ENCODE measurements at places on chromosomes 2 and 18.

DNA sequence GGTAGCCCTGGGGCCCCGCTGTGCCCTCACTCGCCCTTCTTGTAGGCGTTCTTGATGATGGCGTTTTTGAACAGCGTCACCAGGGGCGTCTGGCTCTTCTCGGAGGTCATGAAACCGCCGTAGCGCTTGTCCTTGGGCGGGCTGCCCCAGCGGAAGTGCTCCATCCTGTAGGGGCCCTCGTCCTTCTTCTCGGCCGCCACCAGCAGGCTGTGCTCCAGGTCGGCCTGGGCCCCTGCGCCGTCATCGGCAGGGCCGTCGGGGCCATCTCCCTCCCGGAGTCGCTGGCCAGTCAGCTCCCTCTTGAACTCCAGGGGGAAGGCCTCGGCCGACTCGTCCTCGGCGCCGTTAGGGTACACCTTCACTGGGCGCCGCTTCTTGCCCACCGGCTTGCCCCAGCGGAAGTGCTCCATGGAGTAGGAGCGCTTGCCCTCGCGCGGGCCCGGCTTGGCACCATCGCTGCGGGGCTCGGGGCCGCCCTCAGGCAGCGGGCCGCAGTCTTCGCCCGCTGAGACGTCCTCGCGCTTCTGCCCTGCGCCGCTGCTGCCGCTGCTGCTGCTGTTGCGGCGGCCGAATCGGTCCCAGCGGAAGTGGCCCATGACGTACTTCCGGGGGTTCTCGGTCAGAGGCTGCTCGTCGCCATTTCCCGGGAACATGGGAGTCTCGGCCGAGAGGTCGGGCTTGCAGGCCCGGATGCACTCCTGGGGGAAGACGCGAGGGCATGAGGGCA is 7.2 kb downstream of the POMC start:
- DNase-seq: peak; percentile 73
- H3K4me1 ChIP-seq: peaks cover 48% of the 10 kb centered on the region
- peak overlapping the region; percentile 86 for H3K27ac ChIP-seq

DNA sequence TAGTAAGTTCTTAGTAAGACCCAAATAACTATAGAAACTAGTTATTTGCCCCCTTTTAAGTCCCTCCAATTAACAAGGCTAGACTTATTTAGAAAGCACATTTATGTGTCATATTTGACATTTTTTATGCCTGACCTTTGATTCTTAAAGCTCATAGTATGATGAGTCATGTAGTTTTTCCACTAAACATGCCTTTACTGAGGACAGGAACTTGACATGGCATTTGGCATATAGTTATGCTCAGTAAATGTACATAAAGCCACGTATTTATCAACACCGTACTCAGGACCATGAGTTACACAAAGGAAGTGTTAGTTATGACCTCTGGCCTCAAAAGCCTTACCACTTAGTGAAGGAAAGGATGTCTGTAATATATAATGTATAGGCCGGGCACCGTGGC is 78.9 kb downstream of the GNAL start:
- peaks cover 19% of the 10 kb centered on the region for H3K27me3 ChIP-seq
- H3K36me3 ChIP-seq: no peaks in the 10 kb centered on the region
- H3K4me1 ChIP-seq: peaks cover 3% of the 10 kb centered on the region
- H3K4me3 ChIP-seq: no peak overlapping the region
- H3K27ac ChIP-seq: no peak overlapping the region

- H3K27me3 ChIP-seq: no peaks in the 10 kb centered on the region
- H3K36me3 ChIP-seq: peaks cover 60% of the 10 kb centered on the region
- H3K4me1 ChIP-seq: peaks cover 8% of the 10 kb centered on the region
- no peak overlapping the region for H3K4me3 ChIP-seq
Measured at GRCh38 chr18:74524097-74524496, 10.2 kb upstream of the CNDP1 start.

DNA sequence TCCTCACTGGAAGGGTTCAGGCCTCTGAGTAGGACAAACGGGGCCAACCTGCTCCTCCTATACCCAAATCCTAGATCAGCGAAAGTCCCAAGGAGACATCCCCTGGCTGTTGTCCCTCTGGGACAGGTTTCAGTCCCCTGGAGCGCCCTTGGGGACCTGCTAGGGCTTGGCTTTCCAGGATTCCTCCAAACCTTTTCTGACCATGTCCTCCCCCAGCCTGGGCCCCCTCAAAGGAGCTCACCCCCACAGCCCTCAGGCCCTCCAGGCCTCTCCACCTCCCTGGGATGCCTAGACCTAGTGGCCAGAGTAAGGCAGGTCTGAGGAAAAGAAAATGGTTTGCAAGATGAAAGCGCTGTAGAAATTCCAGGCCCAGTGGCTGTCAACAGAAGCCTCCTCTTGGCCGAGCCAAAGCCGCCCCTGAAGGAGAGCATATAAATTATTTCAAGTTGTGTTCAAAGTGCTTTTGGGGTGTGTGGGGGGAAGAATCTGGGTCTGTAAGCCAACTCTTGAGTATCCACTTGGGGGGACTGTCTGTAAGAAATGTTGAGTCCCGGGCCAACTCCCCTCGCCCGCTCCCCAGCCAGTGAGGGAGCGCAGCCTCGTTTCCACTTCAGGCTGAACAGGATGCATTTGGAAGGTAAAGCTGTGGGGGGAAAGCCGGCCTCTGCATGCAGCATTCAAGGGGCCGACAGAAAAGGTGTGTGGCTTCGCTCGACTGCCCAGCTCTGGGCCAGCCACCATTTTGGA is 158.6 kb downstream of the DYSF start:
- DNase-seq: no peak
- H3K27me3 ChIP-seq: peaks cover 12% of the 10 kb centered on the region
- no peak overlapping the region for H3K27ac ChIP-seq
- no peaks in the 10 kb centered on the region for H3K36me3 ChIP-seq
- H3K4me3 ChIP-seq: no peak overlapping the region

DNA sequence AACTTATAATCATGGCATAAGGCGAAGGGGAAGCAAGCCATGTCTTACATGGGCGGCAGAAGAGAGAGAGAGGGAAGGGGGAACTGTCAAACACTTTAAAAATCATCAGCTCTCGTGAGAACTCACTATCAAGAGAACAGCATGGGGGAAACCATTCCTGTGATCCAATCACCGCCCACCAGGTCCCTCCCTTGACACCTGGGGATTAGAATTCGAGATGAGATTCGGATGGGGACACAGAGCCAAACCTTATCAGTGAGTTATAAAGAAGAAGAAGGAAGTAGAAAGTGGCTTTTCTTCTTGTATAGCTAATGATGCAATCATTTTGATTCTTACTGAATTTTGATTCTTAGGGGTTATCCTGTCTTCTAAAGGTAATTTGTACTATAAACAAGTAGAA is 51.4 kb downstream of the SMCHD1 start:
- DNase-seq: no peak
- H3K36me3 ChIP-seq: peaks cover 44% of the 10 kb centered on the region
- peaks cover 9% of the 10 kb centered on the region for H3K4me1 ChIP-seq

GRCh38 chr2:142863485-142863961 is 13.9 kb upstream of the KYNU start:
- H3K27me3 ChIP-seq: no peaks in the 10 kb centered on the region
- peak overlapping the region; percentile 26 for H3K27ac ChIP-seq
- H3K4me3 ChIP-seq: no peak overlapping the region
- H3K36me3 ChIP-seq: peaks cover 1% of the 10 kb centered on the region
- peaks cover 34% of the 10 kb centered on the region for H3K4me1 ChIP-seq

DNA sequence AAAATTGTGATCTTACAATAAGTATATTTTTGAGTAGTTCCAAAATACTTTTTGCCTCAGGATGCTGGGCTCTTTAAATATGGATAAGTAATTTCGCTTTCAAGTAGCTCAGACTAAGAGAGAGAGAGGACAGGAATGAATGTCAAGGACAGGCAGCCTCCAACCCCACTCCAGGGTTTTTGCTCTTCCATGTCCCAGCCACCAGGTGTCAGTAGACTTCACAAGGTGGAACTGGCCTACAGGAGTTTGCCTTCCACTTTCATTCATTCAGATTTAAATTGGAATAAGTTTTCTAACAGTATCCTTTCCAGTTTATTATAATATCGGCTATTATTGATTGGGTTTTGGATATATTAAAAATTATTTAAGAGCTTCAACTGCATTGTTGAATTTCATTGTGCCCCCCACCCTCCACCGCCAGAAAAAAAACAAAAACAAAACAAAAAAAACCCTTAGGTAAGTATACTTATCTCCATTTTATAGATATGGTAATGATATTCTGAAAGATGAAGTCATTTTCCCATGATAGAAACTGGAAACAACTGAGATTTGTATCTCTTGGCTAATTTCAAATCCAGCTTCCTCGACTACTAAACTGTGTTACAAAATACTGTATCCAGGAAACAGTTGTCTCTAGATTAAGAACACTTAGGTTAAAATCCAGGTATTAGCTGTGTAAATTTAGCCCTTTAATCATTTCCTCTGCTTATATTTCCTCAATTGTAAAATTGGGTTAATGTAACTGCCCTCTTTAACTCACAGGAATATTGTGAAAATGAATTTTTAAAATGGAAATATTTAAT is 793.1 kb downstream of the ERBB4 start:
- no peak overlapping the region for H3K27ac ChIP-seq
- peak; percentile 23 for DNase-seq
- no peaks in the 10 kb centered on the region for H3K4me1 ChIP-seq
- no peaks in the 10 kb centered on the region for H3K27me3 ChIP-seq
- H3K4me3 ChIP-seq: no peak overlapping the region

DNA sequence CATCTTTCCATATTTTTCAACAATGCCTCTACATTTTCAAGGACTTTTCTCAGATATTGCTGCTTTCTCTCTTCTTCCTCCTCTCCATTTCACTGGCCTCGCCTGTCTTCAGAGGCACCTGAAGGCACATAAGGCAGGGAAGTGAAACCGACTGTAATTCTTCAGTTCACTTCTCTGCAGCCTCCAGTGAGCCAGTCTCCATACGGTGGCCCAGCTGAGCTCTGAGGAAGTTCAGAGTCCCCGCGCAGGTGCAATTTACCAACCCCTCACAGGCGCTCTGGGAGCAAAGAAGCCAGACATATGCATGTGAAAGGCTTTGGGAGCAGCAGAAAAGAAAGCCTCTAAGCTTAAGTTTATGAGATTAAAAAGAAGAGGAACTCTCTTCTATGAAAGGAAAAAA is 12.4 kb downstream of the KLHL14 start:
- H3K36me3 ChIP-seq: peaks cover 26% of the 10 kb centered on the region
- H3K27ac ChIP-seq: peak overlapping the region; percentile 59
- no peaks in the 10 kb centered on the region for H3K27me3 ChIP-seq
- DNase-seq: peak; percentile 71

- H3K27ac ChIP-seq: no peak overlapping the region
- DNase-seq: no peak
- no peak overlapping the region for H3K4me3 ChIP-seq
- H3K36me3 ChIP-seq: no peaks in the 10 kb centered on the region
- H3K27me3 ChIP-seq: no peaks in the 10 kb centered on the region
Measured at GRCh38 chr2:137178951-137179377, 413.6 kb downstream of the THSD7B start.

- no peak overlapping the region for H3K27ac ChIP-seq
- peaks cover 13% of the 10 kb centered on the region for H3K4me1 ChIP-seq
- H3K27me3 ChIP-seq: no peaks in the 10 kb centered on the region
- H3K36me3 ChIP-seq: peaks cover 11% of the 10 kb centered on the region
Measured at GRCh38 chr18:13530879-13531387, 195.4 kb downstream of the FAM210A start.
